ENCODE measurements at places on chromosomes 13 and 19.

- DNase-seq, result no peak
Observed at GRCh38 chr19:45200568-45200967, 22.0 kb downstream of the BLOC1S3 start.

DNA sequence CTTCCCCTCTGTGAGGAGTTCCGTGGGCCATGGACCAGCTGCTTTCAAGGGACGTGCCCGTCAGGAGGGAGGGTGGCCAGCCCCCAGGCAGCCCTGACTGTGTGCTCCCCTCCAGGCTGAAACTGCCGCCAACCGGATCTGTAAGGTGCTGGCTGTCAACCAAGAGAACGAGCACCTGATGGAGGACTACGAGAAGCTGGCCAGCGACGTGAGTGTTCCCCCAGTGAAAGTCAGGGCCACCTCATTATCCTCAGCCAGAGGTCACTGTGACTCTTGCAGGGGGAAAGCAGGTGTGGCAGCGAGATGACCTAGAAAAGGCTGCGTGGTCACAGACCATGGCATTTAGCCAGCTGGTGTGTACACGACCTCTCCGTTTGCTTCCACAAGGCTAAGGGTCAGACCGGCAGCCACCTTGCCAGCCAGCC, 29.9 kb downstream of the CAPN12 start:
- no peak for DNase-seq

GRCh38 chr19:35354898-35355297, 3.4 kb upstream of the FFAR3 start:
- DNase-seq, result no peak

DNA sequence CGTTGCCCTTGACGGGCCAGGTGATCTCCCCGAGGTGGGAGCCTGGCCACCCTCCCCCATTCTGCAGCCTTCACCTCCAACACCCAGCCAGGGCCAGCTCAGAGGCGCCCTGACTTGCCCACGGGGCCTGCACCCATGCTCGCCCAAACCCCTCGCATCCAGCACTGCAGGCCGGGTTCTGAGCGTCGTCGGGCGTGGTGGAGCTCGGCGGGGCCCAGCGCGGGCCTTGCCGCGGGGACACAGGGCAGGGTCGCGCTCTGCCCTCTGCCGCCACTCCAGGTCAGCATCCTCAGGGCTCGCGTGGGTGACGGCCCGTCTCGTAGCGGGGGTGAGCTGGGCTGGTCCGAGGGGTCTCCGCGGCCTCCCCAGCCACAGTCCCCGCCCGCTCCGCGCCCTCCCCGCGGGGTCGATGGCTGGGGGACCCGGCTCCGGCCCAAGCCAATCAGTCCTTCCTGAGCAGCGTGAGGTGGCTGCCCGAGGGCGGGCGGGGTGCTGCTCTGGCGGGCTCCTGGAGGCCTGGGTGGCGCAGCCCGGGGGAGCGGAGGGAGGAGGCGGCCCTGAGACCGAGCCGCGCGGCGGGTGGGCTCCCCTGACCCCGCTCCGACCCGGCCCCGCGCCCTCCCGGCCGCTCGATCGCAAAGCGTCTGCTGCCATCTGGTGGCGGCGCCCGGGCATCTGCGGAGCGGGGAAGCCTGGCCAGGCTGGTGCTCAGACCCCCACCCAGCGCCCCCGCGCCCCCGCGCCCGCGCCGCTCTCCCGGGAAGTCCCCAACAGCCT, 61.4 kb downstream of the CCNE1 start:
- peak; percentile 92 for DNase-seq

- no peak for DNase-seq
Observed at GRCh38 chr13:65594298-65594781, 1635.8 kb downstream of the PCDH9 start.

- no peak for DNase-seq
Observed at GRCh38 chr19:16095071-16095571, 16.6 kb upstream of the RAB8A start.

- no peak for DNase-seq
Observed at GRCh38 chr19:31819837-31820236, 470.6 kb upstream of the TSHZ3 start.

DNA sequence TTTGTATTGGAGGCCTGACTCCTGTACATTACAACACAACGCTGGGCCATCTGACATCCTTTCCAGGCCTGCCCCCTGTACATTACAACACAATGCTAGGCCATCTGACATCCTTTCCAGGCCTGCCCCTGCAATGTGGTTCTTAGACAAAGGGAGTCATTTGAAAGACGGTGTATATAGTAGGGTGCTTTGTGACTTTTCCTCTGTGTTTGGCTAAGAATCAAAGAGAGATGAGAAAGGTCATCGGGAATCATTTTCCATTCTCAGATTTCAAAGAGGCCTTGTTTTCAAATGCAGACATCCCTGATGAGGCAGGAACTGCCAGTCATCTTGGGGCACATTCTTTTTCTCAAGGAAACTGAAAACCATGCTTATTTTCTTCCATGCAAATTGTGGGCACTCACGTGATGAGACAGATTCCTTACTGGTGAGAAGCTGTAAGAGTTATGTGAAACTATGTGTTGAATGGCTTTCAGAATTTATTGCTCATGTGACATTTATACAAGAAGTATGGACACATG, 551.6 kb downstream of the MYO16 start:
- no peak for DNase-seq

DNA sequence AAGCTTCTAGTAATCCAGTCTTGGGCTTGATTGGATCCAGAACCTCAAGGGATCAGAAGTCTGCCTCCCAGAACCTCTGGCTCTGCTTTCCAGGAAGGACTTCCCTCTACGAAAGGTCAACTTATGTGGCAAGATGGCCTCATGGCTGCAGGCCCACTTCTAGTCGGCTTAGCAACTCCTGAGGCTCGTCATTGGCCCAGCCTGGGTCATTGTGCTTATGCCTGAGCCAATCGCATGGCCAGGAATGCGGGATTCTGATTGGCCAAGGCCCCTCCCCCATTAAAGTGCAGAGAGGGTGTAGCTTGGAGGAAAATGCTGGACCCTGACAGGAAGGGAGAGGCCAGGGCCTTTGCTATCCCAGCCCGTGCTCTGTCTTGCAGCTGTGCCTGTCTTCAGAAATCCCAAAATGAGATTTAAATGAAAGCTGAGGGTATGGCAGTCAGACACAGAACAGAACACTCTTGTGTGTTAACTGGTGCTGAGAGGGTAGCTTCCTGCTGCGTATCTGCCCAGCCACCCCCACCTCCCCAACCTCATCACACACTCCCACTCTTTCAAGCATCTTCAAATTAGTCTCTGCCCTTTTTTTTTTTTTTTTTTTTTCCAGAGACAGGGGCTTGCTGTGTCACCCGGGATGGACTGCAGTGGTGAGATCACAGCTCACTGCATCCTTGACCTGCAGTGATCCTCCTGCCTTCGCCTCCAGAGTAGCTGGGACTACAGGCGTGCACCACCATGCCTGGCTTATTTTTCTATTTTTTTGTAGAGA, 5.5 kb upstream of the CCNE1 start:
- DNase-seq, result peak; percentile 59

GRCh38 chr13:52677823-52678222, 25.2 kb downstream of the SUGT1 start:
- DNase-seq, result no peak

DNA sequence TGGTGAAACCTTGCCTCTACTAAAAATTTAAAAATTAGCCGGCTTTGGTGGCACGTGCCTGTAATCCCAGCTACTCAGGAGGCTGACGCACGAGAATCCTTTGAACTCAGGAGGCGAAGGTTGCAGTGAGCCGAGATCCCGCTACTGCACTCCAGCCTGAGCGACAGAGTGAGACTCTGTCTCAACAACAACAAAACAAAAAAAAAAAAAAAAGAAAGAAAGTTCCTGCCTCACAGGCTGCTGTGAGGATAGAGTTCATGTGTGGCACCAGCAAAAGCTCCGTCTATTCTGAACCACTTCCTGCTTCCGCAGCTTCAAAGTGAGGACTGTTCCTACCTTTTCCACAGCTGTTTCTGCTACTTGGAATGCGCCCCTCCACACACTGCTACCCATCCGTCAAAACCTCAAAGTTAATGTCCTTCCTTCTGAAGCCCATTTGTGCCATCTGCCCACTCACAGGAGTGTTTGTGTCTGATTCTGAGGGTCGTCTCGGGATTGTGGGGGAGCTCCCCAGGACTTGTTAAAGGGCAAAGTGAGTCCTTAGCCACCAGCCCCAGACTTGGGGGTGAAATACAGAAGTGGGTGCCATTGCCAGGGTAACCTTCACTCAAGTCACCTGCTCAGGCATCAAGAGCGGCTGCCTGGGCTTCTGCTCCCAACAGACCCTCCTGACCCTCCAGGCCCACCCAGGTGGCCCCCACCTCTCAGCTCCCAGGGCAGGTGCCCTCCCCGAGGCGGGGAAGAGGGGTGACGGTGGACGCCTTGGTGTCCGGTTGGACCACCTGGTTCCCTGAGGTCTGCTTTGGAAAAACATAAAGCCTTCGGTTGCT, 2.9 kb downstream of the MFSD12 start:
- no peak for DNase-seq

DNA sequence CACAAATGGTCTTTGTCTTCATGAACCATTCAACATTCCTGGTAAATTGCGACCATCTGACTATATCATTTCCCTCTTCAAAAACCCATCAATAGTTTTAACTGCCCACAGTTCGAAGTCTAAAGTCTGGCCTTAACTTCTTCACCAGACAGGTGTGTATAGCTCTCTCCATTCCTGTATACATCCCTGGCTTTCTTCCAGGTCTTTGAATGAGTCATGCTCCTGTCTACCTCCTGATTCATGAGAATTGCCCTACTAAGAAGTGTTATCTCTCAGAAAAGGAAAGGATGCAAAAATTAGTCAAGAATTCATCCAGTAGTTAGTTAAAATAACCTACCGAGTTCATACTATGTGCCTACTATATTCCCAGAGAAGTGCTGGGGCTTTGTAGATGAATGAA, 225.0 kb downstream of the TBC1D4 start:
- no peak for DNase-seq

DNA sequence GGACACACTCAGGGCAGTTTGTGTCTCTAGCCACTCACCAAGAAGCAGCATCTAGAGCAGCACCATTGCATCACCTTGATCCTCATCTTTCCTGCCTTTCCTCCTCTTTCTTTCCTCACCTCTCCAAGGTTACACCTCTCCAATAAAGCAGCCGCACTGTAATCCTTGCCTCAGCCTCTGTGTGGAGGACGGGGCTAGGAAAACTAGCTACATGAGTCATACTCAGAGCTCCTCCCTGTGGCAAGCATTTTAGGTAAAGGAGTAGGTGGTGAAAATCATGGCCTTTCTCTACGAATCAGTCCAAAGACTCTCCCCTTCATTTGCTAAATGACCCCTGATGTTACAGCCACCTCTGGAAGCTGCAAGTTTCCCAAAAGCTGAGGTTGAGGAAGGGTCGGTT, 108.9 kb downstream of the DNAJC15 start:
- peak; percentile 64 for DNase-seq

DNA sequence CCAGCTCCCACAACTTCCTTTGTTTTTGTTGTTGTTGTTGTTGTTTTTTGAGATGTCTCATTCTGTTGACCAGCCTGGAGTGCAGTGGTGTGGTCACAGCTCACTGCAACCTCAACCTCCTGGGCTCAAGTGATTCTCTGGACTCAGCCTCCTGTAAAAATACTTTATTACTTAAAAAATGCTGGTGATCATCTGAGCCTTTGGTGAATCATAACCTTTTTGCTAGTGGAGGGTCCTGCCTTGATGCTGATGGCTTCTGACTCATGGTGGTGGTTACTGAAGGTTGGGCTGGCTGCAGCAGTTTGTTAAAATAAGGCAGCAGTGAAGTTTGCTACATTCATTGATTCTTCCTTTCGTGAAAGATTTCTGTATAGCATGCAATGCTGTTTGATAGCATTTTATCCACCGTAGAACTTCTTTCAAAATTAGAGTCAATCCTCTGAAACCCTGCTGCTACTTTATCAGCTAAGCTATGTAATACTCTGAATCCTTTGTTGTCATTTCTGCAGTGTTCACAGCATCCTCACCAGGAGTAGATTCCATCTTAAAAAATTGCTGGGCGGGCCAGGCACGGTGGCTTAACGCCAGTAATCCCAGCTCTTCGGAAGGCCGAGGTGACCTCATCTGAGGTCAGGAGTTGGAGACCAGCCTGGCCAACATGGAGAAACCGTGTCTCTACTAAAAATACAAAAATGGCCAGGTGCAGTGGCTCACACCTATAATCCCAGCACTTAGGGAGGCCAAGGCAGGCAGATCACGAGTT, 18.0 kb downstream of the ARHGAP35 start:
- no peak for DNase-seq

- DNase-seq, result no peak
Observed at GRCh38 chr19:50796634-50797428, 6.6 kb downstream of the ACP4 start.

GRCh38 chr13:48012668-48013067, 11.6 kb upstream of the SUCLA2 start:
- no peak for DNase-seq

- DNase-seq, result no peak
Observed at GRCh38 chr13:30873499-30873898, 32.6 kb upstream of the MEDAG start.
